Left hindlimb (tissue), 1 donor: ENCODE measurements at places on chromosomes 5 and 9.

DNA sequence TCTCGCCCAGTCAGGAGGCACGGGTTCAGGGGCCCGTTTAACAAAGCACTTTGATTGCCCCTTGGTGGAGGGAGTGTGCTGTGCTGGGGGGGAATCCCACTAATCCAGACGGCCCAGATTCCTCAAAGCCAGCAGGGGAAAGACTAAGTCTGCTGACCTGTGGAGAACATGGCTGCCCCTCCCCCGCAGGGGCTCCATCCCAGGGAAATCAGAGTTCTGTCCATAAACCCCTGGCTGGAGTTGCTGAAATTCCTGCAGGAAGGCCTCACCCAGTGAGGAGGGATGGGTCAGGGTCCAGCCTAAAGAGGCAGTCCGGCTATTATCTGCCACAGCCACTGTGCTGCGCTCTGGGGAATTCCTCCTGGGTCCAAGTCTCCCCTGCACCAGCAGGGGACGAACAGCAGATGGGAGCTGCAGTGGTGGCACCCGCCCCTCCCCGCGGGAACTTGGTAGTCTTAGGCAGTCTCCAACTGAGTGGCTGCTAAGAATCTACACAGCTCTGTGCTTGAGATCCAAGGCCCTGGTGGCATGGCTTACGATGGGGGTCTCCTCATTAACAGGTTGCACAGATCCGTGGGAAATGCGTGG is 174.0 kb upstream of the DAB2 start:
- DNase-seq = no peak

DNA sequence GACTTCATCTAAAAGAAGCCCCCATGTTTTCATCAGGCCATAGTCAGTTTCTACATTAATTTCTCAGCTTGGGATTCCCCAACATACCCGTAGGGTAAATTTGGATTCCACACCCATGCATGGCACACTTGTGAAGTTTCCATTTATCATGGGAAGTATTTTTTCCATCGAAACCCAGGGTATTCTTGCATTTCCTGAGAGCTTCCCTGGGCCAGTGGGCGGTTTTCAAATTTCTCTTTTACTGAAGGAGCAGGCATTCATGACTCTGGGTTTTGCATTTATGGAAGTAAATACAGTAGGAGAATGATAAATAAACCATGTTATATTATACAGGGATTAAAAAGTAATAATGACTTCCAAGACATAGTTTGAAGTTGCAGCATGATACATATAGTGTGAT is 93.0 kb upstream of the MAP3K1 start:
- no peak for DNase-seq

DNA sequence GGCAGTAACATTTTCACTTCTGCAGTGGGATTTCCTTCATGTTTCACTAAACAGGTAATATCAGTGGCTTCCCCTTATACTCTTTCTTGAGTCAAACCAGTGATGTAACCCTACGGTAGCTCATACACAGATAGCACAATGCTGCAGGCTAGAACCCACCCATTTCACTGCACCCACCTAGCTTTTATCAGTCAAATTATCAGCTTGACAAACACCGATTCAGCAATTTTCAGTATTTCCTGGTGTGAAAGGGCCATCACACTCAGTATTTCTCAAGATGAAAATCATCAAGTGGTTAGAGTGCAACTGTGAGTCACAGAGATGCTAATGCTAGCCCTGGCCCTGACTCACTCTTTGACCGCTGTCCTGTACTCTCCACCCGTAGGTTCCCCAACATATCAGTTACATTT is 242.3 kb upstream of the PTGER4 start:
- DNase-seq = no peak

DNA sequence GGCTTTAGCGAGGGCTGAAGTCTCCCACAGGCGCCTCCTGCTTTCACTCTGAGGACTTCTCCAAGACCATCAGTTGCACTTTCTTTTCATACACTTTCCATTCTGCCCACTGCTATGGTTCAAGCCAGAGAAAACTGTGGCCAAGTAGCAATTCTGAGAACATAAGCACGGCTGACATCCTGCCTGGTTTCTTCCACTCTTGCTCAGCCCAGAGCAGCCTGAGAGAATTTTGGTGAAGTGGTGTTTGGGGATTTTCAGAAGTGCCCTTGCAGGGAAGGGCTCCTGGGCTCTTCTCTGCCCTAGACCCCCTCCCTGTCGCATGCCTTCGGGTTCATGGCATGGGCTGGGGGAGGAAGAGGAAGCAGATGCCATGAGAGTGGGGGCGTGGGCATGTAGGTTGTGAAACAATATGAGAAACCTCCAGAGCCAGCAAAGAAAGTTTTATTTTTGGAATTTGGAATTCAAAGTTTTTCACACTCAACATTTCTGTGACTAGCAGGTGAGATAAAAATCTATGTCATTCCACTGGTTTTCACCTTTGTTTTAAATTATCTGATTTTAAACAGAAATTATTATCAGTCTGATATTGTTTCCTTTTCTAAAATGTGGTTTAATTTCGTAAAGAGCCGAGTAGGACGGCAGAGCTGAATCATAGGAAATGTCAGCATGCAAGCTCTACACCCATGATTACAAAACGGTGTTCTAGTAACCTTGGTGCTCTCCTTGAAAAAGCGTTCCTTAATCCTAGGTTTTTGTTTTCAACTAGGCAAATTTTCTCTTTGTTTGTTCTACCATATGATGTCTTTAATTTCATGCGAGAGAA is 27.8 kb upstream of the TNFSF8 start:
- DNase-seq = no peak

DNA sequence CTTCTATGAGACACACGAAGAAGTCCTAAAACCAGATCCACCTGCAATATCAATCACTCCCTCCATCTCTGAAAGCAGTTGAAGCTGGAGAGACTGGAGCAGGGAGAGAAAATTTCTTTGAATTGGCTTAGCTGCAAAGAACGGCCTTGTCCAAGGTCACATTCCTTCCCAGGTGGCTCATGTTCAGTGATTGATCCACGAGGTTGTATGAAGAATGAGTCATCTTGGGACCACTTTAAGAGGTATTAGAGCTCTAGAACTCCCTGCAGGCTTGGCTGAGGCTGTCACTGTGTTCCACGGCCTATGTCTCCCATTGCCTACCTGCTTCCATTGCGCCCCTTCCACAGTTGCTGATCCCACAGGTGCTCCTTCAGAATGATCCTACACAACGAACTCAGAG is 68.2 kb downstream of the HMHB1 start:
- DNase-seq = no peak

DNA sequence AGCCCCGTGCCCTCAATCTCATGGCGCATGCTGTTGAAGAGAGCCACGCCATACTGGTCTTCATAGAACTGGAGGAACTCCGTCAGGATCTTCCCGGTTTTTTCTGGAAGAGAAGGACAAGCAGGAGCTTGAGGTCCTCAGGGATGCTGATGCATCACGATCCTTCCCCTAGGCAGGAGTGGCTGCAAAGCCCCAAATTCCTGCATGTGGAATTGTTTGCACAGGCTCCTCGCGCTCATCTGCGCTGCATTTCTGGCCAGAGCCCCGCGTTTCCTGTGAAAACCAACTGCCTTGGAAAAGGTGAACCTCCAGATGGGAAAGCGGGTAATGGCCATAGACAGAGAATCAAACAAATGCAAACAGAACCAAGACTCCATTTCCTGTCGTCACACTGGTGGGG is 80.4 kb downstream of the LRSAM1 start:
- no peak for DNase-seq

DNA sequence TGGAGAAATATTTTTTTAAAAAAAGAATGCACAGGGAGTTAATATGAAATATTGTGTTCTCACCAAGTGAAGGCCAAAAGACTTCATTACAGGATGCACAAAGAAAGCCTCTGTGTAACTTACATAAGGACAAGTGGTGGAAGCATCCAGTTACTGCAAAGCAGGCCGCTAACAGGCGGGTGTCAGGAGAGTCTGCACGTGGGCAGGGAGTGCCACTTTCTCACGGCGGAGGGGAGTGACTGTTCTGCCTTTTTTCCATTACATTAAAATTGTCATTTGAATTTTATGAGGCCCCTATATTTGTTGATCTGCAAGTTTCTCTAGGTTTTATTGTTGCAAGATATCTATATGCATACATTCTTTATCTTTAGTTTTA is 28.1 kb upstream of the SPATA31E1 start:
- no peak for DNase-seq

- no peak for DNase-seq
Measured at GRCh38 chr9:90939351-90939750, 137.7 kb downstream of the SYK start.

DNA sequence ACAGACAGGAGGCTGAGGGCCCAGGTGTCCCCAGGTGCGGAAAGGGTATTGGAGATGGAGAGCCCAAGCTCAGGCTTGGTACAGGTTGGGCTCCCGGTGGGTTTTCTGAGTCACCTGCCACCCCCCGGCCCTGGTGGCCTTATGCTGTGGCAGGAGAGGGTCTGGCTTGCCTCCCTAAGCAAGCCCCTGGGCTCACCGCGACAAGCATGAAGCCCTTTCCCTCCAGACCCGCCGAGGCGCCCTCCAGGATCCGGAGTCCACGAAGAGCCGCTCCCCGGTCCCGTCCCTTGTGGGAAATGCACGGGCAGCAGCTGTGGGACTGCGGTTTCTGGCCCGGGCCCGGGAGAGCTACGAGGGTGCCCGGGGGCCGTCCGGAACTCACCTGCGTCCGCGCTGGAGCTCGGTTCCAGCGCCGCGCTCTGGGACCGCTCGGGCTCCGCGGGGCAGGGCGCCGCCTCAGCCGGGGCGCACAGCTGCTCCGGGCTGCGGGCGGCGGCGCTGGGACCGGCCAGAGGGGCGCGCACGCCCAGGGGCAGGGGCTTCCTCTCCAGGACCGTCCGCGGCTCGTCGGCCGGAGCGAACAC is 757 bp downstream of the SAPCD2 start:
- DNase-seq = no peak
